ENCODE measurements at places on chromosomes 12 and 14.

DNA sequence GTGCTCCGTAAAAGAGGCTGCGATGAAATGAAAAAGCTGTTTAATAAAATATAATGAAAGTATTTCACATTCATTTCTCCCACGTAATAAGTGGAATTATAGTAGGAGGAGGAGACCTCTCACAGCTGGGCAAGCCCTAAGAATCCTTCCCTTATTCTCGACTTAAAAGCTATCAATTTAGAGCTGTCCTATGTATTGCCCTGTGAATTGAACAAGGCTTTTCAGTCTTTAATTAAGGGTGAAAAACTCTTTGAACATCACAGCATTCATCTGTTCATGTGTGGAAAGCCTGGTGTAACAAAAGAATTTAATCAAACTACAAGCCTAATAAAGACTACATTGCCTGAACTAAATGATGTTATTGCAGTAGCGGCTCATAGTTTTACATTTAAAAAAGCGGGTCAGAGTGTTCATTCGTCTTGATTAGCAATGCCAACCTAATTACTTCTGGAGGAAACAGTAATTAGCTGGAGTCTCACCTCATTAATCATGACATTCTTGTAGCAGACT lies 142.0 kb downstream of the ETNK1 start:
- DNase-seq = no peak

- DNase-seq = no peak
Observed at GRCh38 chr12:61414470-61414869, 845.7 kb upstream of the USP15 start.

DNA sequence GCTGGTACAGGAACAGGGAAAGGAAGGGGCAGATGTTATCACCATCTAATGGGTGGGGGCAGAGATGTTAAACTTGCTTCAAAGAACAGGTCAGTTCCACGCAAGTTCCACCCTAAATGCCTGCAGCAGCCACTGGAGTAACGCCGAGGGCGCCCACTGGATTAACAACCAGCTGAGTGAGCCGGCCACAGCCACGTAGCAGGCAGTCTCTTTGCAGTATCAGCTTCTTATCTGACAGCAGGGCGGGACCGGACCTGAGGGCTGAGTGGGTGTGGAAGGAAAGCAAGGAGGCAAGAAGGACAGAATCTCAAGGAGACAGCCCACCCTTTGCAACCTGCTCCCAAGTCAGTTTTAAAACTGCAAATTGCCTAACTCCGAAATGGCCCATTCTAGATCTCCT lies 38.4 kb upstream of the FOXN3 start:
- DNase-seq = no peak

DNA sequence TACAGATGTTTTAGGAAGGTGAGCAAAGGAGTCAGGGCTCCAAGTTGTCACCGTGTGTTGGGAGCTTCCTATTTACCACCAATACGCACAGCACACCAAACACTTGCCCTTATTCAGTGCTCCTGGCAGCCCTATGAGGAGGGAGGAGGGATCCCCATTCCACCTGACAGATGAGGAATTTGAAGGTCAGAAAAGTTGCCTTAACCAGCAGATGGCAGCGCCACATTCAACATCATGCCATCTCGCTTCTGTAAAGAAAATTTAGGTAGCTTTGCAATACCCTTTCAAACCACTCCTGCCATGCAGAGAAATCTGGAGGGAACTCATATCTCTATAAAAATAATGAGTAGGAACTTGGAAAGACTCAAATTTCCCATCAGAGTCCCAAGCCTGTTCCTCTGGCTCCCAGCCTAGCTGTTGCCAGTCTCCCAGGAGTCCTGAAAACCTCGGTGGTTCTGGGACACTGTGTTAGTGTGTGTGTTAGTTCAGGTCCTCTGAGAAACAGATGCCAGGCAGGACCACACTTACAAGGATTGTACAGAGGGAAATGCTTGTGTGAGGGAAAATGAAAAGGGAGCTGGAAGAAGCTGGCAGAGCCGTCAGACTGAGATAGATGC lies 410.5 kb downstream of the MED13L start:
- DNase-seq = no peak

- no peak for DNase-seq
Observed at GRCh38 chr12:107549651-107550480, 135.7 kb upstream of the PWP1 start.

DNA sequence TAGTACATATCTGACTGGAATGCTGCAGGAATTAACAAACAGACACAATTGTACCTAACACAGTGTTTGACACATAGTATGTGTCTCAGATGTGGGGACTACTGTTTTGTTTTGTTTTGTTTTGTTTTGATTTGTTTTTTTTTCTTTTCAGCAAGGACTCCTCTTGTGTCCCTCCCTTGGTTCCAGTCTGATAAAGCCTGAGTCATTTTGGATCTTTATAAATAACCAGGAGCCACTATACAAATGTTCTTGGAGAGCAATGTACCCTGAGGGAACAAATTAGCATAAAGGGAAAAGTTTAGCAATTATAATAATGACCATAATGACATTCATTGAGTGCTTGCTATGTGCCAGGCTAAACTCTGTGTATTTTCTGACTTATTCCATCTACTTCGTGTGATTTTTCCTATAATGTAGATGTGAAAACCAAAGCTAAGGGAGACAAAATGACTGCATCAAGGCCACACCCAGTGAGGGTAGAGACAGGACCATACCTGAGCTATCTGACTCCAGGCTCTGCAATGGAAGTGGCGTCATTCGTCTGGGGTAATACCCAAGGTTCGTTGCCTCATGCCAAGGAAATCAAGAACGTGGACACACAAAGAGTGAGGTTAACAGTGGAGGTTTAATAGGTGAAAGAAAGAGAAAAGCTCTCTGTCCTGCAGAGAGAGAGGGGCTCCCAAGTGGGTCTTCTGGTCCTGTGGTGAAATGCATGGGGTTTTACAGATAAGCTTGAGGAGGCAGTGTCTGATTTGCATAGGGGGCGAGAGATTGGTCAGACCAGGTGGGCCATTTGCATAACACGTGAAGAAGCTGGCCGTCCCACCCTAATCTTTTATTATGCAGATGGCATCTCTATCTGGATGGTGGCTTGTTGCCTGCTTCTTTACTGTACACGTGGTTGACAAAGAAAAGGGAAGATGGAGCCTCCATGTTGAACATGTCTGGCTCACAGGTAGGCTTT lies 285.5 kb upstream of the SFSWAP start:
- no peak for DNase-seq

DNA sequence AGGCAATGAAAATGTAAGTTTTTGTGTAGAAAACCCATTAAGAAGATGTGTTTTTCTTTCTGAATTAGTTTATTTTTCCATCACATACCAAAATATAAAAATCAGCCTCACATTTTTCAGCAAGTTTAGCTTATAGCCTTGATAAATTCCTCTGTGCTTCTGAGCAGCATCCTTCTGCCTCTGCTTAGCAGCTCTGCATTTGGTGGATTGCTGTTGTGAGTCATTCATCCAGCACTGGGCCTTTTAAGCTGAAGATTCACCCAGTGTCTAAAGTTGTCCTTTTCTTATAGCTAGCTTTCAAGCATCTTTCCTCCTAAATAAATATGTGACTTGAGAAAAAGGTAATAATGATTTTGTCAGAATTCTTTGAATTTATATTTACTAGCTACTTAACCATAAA lies 206.1 kb downstream of the PCNX1 start:
- no peak for DNase-seq

GRCh38 chr12:130576371-130576816 lies 139.7 kb downstream of the RIMBP2 start:
- no peak for DNase-seq

GRCh38 chr14:91835920-91836843 lies 31.2 kb downstream of the TC2N start:
- DNase-seq = peak; percentile 76

GRCh38 chr12:76595056-76595455 lies 35.5 kb upstream of the OSBPL8 start:
- no peak for DNase-seq

DNA sequence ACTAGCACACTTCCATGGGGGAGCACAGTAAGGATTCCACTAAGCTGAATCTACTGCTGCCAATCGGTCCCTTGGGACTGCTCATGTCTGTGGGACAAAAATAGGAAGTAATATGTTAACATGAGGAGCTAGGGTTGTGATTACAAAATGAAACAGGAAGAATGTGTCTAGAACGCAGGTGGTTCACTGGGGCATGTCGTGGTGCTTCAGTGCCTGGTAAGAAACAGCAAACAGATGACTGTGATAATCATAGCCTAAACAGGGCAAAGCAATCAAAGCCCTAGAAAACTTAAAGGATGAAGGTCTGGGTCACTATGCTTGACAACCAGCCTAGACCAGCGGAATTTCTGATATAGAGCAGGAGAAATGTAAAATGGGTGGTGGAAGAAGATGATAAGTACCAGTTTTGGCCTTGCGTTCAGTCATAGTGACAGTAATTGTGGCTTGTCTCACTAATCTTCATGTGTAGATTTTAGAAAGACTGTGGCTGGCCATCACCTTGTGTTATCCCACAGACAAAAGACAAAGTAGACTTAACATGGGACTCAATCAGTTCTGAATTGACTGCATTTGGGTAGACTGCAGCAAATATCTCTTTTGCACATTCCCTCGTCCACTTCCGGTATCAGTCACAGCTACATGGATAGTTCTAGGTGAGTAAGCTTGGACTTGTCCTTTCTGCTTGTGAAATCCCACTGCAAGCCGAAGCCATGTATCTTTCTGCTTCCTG lies 51.4 kb downstream of the WASHC3 start:
- DNase-seq = no peak

GRCh38 chr12:112408621-112409020 lies 784 bp downstream of the RPL6 start:
- peak; percentile 65 for DNase-seq

- DNase-seq = no peak
Observed at GRCh38 chr12:130203151-130203550, 40.9 kb downstream of the FZD10 start.

DNA sequence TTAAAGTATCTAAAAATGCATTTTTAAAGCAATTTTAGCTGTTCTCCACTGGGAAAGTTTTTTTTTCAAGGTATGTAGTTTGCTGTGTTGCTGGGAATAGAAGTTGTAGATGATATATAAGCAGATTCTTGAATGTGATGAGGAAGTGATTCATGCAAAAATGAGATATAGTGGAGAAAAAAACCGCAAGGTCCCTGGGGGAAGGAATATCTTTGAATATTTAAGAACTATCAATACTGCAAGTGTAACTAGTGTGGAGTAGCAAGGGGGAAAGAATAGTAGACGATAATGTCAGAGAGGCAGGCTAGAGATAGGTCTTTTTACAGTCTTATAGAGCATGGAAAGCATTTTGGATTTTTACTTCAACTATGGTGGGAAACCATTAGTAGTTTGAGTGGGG lies 42.5 kb downstream of the PTCSC3 start:
- DNase-seq = no peak

- no peak for DNase-seq
Observed at GRCh38 chr12:3632754-3633153, 120.2 kb downstream of the CRACR2A start.

DNA sequence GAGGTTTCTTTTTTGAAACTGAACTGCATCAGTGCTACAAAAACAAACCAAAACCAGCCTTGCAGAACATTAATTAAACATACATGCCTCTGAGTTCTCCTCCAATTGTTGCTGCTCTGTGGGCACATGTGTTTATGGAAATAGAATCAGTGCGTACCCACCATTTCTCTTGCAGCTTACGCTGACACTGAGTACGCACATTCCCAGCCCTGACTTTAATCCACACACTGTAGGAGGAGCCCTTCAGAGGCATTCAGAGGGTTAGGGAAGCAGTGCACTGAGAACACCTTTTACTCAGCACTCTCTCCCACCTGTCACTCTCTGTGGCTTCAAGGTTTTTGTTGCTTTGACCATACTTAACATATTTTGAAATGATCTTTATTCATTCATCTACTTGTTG lies 250.5 kb upstream of the PWP1 start:
- DNase-seq = no peak

DNA sequence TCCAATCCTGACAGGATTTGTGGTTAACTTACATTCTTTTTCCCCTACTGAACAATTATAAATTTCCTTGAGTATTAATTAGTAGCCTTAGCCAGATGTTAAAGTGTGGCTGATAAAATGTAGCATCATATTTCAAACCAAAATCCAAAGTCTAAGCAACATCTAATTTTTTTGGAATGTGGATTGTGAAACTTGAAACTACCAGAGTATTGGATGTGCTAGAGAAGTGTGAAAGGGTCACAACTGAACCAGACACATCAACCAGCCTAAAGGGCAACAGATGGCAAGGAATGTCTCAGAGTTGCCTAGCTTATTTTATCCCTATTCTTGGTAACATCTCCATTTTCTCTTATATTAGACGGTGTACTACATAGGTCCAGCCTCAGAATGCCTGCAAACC lies 153.1 kb upstream of the DCN start:
- DNase-seq = no peak

DNA sequence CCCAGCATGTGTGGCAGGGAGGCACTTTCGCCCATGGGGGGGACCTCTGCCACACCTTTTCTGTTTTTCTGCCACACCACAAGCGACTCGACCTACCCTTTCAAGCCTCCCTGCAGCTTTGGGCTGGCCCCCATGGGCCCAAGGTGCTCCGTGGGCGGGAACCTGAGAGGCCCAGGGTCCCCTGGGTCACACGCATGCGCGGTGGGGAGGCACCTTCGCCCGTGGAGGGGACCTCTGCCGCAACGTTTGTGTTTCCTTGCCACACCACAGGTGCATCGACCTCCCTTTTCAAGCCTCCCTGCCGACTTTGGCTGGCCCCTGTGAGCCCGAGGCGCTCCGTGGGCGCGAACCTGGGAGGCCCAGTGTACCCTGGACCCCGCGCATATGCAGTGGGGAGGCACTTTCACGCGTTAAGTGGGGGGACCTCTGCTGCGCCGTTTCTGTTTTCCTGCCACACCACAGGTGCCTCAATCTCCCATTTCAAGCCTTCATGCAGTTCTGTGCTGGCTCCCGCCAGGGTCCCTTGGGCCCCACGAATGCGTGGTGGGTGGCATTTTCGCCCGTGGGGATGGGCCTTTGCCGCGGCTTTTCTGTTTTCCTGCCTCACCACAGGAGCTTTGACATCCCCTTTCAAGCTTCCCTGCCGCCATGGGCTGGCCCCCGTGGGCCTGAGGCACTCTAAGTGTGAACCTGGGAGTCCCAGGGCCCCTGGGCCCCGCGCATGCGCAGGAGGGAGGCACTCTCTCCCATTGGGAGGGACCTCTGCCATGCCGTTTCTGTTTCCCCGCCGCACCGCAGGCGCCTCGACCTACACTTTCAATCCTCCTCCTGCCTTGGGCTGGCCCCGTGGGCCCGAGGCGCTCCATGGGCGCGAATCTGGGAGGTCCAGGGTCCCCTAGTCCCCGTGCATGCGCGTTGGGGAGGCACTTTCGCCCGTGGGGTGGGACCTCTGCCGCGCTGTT lies 332.2 kb downstream of the ALG10 start:
- no peak for DNase-seq
